NAMALWA (cell line): ENCODE measurements at places on chromosomes 5 and 9.

GRCh38 chr9:134647359-134648080, 5.9 kb downstream of the COL5A1 start:
- DNase-seq = no peak

- DNase-seq = no peak
Observed at GRCh38 chr5:83653669-83654068, 67.0 kb downstream of the HAPLN1 start.

- DNase-seq = no peak
Observed at GRCh38 chr9:73091909-73092308, 59.8 kb upstream of the ANXA1 start.

- no peak for DNase-seq
Observed at GRCh38 chr5:59319250-59319649, 574.3 kb downstream of the PDE4D start.

GRCh38 chr9:1455766-1456165, 405.6 kb downstream of the DMRT2 start:
- no peak for DNase-seq

DNA sequence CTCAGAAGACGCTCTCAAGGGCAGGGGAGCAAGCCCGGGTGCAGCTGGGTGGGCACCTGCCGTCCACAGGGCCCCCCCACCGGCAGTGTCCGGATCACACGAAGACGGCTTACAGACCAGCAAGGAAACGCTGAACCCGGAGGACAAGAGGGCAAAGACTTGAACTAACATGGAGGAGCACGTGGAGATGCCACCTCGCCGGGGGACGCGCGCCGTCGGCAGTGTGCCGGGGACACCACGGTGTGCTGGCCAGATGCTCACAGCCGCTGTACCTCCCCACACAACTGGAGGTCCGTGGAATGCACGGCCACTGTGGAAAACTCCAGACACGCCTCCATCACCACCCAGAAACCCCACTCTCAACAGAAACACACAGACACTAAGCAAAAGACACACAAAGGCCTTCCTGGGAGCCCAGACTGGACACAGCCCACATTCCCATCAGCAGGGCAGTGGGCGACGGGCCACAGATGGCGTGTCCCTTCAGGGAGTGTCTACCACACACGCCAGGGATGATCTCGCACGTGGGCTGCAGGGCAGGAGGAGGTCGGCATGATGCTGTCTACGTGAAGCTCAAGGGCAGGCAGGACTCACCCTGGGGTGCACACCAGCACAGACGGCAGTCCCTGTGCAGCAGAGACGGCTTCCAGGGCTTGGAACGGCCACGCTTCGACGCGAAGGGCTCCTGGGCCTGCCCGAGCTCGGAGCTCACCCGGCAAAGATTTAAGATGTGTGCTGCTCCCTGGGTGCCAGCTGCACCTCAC, 8.6 kb upstream of the SLC12A7 start:
- no peak for DNase-seq
